ENCODE measurements at places on chromosomes 2 and 18. TPM values are rescaled to one million over a fixed set of nuclear protein-coding genes. Genes with fewer than 3 reads are reported as not detected.

Gene SP110
- total RNA-seq: 10.6 TPM

Gene CACNB4
- total RNA-seq: 0.32 TPM

Gene ST6GAL2
- total RNA-seq: 0.12 TPM

Gene IL1RL1
- total RNA-seq: 2.5 TPM

Gene PDE11A
- total RNA-seq: 4.4 TPM

Gene STARD6
- total RNA-seq: not detected

Gene CGREF1
- total RNA-seq: 0.87 TPM

Gene NYAP2
- total RNA-seq: not detected

Gene SCYGR4
- not detected for total RNA-seq

Gene IL1A
- total RNA-seq: not detected

Gene UGT1A10
- total RNA-seq: not detected

Gene SERPINB2
- not detected for total RNA-seq

Gene CNGA3
- not detected for total RNA-seq

Gene EFHD1
- total RNA-seq: 21.7 TPM

Gene CCL20
- not detected for total RNA-seq

Gene GTF2A1L
- not detected for total RNA-seq

Gene G6PC2
- not detected for total RNA-seq

Gene HTRA2
- total RNA-seq: 28.5 TPM

Gene EML6
- 0.59 TPM for total RNA-seq
